Right atrium auricular region (tissue), 2 donors: ENCODE measurements at places on chromosomes 7 and 10. TPM values are rescaled to one million over a fixed set of nuclear protein-coding genes. Genes with fewer than 3 reads are reported as not detected.

DNA sequence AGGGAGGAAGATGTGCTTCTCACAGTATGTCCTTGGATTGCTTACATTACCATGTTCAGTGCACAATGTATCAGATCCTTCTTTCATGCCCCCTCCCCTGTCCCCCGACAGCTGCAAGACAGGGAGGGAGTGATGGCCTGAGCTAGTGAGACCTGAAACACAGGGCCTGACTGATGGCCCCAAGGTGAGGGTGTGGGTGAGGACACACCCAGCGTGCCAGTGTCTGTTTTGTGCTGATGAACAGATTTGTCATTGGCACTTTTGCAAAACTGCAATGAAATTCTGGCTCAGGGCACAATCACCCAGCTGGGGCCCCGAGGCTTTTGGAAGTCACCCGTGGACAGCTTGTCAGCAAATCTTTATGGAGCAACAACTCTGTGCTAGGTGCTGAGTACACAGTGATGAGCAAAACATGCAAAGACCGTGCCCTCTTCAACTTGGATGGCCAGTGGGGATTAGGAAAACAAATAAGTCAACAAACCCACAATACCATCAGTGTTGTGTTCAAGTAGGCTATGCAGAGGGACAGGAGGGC is 59.4 kb upstream of the EMX2 start:
- no peak for DNase-seq

DNA sequence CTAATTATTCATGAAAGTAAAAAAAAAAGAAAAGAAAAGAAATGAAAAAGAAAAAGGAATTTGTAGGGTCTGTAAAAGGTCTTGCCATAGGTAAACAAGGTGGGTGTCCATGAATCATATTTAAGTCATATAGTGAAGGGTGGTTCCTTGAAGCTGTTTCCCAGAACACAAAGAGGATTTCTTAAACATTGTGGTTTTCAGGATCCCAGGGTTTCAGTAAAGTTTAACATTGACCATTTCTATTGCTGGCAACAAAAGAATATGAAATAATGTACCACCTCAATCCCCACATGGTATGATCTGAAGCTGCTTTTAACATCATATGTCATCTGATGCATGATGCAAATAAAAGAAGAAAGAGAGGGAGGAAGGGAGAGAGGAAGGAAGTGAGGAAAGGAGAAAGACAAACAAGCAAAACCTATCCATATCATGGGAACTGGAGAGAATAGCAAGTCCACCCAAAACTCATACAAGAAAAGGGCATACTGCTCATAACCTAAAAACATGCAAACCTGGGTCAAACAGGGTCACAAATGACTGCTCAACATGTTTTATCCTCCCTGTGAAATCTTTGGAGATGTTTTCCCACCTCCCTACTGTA is 663.5 kb downstream of the SORCS1 start:
- DNase-seq, result no peak

GRCh38 chr10:83122336-83122735 is 1017.0 kb upstream of the GHITM start:
- no peak for DNase-seq

- DNase-seq, result no peak
Observed at GRCh38 chr7:111990643-111991042, 215.6 kb downstream of the DOCK4 start.

DNA sequence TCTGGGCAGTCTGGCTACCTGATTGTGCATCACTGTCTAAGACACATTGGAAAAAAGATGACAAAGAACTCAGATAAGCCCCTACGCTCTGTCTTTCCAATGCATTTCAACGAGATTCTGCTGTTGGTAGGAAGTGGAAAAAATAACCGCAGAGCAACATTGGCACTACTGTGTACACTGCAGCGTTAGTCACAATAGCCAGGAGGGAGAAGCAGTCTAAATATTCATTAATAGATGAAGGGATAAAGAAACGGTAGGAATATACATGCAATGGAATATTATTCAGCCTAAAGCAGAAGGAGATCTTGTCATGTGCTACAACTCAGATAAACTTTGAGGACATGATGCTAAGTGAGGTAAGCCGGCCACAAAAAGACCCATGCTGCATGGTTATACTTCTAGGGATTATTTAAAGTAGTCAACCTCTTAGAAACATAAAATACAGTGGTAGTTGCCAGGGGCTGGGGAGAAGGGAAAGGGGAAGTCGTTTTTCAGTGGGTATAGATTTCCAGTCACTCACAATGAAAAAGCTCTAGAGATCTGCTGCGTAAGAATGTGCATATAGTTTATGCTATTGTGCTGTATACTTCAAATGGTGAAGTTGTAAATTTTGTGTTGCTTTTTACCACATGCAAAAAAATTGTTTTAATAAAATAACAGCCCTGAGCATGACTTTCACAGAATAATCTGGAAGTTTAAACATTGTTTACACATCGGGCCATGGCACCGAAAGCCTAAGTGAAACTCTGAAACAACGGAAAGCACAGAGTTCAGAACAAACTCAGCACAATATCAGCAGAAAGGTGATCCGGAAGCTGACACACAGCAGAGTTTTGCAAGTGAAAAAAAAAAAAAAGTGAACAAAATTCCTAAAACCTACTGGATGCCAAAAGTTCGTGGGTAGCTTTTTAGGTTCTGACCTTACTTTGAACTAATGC is 40.1 kb downstream of the ELMO1 start:
- no peak for DNase-seq

LRRD1 gene
- total RNA-seq, result 0.30 TPM

DNA sequence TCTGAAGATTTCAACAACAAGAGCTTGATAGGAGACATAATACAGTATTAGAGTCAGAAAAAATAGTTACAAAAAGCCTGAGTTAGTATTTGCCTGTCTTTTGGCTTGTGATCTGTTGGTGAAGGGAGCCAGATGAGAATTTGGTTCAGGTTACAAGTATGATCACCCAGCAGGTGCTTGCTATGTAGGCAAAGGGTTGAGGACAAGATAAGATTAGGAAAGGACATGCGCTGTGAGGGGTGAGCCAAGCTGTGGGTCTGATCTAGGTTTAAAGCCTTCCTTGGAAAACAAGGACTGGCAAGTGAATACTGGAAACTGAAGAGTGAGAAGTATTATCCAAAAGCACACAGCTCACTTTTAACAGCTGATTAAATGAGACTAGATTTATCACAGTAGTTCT is 28.7 kb upstream of the CD36 start:
- no peak for DNase-seq

DNA sequence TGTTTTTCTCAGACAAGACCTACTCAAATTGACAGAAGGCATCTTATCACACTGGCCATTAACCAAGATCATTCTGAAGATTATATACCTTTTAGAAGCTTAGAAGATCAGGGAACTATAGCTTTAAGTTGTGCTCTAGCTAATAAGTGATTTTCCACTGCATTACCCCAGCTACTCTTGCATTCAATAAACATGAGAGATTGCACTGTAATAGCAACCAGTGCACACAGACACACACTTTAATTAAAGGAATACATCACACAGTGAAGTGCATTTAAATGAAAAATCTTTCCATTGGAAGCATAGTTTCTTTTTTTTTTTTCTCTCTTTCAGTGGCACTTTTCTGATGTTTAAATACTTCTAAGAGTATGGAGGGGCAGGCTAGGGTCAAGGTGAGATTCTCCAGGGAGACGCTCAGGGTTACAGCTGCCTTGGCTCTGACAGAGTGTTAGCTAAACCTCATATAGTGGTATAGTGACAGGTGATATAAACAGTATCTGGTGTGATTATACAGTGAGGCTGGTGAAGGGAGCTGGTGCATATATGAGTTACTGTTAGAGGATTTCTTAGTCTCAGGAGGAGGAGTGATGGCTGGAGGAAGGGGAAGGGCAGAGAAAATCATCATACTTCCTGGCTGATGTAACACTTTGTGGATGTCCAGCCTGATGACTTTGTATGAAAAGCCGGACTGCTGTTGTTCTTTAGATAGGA is 369.5 kb downstream of the SORCS3 start:
- no peak for DNase-seq

DNA sequence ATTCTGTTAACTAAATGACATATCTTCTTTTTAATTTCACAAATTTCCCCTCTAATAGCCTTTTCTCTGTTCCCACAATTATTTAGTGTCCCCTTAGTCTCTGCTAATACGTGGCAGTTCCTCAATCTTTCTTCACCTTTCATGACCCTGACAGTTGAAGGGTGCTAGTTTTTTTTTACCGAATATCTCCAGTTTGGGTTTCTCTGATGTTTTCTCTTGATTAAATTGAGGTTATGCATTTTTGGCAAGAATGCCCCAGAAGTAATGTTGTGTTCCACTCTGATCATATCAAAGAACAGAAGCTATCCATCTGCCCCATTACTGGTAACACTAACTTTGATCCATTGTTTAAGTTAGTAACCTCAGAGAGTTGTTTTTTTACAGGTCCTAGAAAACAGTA is 133.6 kb upstream of the ASAH2 start:
- no peak for DNase-seq

DNA sequence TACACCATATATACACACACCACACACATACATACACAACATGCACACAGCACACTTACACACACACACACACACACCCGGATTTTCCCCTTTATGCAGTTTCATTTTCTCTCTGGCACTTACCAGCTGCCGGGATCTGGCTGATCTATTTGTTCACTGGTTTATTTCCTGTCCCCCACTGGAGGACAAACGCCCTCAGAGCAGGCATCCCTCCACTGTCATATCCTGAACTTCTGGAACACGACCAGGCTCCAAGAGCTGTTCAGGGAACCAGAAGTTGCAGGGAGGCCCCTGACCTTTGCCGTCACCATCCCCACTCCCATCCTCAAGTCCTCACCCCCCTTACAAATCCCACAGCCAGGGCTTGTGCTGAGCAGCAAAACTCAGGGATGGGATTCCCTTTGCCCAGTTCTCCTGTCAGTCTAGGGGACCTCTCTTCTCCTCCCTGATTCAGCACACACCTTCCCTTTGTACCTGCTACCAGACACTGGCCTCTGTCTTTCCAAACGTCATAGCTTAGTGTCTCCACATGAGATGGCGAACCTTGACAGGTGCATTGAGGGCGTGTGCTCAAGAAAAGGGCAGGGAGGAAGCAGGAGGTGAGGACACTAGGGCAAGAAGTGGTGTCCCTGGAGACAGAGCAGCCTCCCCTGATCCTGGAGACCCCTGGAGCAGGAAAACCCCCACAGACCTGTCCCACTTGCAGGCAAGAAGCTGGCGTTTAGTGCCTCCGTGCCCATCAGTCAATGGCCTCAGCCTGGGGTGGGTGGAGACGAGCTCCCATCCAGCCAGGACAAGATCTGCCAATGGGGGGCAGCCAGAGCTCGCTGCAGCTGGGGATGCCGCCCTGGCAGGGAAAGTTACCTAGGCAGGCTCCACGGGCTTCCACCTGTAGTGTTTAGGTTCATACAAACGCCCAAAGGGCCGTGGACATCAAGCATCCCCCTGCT is 12.7 kb upstream of the DOCK1 start:
- no peak for DNase-seq

FFAR4 gene
- not detected for total RNA-seq

- no peak for DNase-seq
Observed at GRCh38 chr7:108503112-108504026, 22.6 kb downstream of the PNPLA8 start.

GRCh38 chr7:91098566-91098965 is 165.7 kb upstream of the FZD1 start:
- DNase-seq, result no peak

- DNase-seq, result no peak
Observed at GRCh38 chr7:104185346-104185745, 22.5 kb downstream of the ORC5 start.

DNA sequence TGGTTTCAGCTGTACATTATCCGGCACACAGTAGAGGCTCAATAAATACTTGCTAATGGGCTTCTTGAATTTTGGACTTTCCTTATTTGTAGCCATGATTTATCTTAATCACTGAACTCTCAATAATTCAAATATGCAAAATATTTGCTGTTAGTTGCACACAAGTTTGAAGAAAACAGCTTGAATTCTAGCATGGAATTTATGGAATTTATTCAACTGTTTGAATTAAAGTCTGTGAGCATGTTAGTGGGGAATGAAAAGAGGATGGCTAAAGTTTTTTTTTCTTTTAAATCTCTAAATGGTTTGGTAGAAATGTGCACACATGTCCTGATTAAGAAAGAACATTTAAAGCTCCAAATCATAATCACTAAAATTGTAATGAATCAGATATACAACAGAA is 42.5 kb downstream of the SIRT1 start:
- DNase-seq, result no peak

DNA sequence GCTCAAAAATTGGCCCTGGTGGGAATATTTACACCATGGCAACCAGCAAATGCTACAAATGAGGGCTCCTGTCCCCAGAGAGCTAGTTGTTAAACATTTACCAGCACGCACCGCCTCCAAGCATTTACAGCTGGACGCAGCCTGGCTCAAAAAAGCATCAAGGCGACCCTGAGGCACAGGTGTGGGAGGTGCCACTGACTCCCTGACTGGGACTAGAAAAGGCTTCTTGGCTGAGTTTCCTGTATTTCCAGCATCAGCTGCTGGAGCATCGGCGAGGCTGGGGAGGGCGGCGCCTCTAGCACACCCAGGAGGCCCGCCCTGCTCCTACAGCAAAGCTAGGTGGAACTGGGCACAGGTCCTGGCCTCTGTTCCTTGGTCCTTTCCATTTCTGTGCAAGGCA is 43.5 kb upstream of the ZRANB1 start:
- DNase-seq, result no peak

DNA sequence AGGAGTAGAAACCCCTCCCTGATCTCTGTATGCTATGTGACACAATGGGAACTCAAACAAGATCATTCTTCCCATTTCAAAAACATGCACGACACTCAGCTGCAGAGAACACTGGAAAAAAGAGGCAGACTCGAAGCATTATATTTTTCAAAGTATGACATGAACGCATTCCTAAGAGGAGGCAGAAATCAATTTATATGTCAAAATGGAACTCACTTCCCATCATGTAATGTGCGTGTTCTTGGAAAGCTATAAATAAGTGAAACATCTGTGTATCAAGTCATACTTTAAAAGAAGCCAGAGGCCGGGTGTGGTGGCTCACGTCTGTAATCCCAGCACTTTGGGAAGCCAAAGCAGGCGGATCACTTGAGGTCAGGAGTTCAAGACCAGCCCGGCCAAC is 142.7 kb downstream of the ICA1 start:
- no peak for DNase-seq

MYO1G gene
- total RNA-seq, result 2.2 TPM

DNA sequence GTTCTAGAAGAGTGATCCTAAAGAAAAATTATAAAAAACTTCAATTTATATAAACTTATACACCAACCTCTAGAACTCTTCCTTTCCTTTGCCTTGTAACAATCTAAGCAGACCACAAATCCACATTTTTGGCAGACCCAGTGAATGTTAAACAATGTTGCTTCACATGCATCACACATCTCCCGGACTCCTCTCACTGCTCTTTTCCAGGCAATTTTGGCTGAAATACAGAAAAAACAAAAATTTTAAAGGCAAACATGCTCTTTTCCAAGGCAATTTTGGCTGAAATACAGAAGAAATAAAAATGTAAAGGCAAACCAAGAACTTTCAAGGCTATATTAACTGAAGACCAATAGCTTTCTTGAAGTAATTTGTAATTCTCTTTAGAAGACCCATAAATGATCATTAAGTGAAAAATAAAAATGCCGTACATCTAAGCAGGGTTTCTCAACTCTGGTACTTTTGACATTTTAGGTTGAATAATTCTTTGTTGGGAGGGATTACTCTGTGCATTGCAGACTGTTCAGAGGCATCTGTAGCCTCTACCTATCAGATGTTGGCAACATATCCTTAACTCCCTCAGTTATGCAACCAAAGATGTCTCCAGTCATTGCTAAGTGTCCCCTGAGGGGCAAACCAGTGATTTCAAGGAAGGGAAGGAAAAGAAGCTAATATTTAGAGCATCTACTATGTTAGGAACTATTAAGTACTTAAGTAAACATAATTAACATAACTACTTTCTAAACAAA is 64.4 kb downstream of the NRBF2 start:
- no peak for DNase-seq

- no peak for DNase-seq
Observed at GRCh38 chr7:84336766-84337165, 142.2 kb upstream of the SEMA3A start.
